ENCODE measurements at places on chromosomes 5 and 9.

DNA sequence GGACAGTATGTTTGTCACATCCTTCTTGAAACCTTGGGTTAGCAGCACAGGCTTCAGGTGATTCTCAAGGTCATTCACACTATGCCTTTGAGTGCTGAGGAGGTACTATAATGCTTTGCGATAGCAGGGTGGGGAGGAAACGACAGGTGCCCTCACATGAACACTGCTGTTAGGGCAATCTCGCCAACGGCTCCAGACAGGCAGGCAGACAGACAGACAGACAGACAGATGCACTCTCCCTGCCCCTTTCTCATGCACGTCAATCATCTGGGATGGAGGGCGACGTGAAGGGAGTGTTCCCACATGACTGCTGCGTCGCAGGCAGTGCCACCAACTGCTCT lies 82.9 kb downstream of the RAPGEF1 start:
- DNase-seq, result no peak

DNA sequence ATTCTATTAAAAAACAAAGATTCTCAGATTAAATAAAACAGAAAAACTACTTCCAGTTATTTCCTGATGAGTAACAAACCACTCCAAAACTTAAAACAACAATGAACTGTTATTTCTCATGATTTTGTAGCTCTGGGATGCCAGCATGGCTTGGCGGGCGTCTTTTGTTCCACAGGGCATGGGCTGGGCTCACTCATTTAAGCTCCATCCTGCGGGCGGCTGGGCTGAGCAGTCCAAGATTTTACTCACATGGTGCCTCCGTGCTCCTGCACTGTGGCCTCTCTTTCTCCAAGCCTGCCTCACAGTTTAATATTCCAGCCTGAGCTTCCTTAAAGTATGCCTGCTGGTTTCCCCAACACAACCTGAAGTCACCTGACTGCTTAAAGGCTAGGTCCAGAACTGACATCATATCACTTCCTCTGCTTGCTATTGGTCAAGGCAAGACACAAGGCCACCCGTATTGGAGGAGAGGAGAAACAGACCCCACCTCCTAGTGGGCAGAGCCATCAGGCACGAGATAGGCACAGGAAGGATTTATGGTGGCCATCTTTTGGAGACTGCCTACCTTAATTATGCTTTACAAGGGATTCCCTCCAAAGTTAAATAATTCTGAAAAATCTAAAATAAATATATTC lies 41.6 kb upstream of the ZBTB43 start:
- peak; percentile 65 for DNase-seq

DNA sequence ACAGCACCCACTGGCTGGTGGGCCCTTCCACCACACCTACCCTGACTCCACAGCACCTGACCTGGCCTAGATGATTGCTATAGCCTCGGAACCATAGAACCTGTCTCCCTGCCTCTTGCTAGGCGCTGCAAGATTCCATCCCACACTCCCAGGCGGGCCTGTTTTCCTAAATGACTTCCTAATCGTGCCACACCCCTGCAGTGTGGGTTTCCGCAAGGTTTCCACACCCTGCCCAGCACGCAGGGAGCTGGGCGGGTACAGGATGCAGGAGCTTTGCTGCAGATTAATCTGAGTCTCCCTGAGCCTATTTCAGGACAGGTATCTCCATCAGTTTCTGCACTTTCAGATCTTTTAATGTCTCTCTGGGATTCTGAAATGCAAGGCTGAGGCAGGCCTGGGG lies 62.9 kb downstream of the SHB start:
- no peak for DNase-seq

- no peak for DNase-seq
Observed at GRCh38 chr5:127400946-127401670, 110.5 kb downstream of the MEGF10 start.

DNA sequence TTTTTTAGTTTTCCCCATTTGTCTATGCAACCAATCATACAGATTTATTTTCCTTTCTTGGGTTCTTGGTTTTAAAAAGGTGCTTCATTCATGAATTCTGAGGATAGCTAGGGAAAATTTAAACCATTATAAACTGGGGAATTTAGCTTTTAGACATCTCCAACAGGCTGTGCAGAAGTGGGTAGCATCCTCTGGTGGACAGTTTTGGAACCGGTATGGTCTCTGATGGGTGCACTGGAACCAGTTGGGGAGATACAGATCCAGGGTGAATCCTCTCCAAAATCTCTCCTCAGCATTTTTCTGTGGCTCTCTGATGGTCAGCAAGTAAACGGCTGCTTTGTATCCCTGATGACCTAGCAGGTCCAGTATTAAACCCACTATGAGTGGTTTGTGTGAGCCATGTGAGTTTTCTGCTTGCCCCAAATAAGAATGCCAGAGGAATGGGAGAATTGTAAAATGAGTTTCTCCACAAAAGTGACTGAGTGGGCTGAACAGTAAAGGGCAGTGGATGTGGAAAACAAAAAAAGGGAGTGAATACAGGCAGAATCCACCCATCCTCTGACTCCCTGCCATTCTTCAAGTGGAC lies 9.1 kb upstream of the DNAJC25 start:
- DNase-seq, result peak; percentile 39

DNA sequence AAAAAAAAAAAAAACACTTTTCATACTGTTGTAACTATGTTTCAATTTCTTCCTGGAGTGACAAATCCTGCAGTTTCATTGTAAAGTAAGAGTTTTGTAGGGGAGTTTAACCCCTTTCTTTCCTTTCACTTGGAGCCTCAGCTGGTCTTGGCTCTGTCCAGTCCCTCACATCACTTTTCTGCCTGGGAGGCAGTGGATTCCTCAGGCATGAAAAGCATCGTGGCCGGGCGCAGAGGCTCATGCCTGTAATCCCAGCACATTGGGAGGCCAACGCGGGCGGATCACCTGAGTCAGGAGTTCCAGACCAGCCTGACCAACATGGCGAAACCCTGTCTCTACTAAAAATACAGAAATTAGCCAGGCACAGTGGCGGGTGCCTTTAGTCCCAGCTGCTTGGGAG lies 45.6 kb upstream of the MYO10 start:
- DNase-seq, result no peak

DNA sequence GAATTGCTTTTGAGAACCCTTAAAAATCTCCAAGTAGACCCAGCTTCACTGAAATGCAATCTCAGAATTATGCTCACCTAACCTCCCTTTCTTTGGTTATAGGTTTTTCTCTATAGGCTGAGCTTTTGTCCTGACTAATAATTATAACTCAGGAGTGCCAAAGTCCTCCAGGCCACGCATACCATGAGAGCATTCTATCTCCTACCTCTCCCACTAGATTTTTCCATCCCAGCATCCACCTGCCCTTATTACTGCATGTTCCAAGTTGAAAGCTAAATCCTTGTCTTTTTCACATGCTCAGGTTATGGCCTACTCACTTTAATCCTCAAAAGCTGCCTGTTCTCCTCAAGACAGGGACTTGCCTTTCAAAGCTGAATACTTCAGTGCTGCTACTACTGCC lies 22.1 kb downstream of the ZNF346 start:
- DNase-seq, result no peak

- no peak for DNase-seq
Observed at GRCh38 chr9:135339378-135339973, 140.1 kb upstream of the PPP1R26 start.

DNA sequence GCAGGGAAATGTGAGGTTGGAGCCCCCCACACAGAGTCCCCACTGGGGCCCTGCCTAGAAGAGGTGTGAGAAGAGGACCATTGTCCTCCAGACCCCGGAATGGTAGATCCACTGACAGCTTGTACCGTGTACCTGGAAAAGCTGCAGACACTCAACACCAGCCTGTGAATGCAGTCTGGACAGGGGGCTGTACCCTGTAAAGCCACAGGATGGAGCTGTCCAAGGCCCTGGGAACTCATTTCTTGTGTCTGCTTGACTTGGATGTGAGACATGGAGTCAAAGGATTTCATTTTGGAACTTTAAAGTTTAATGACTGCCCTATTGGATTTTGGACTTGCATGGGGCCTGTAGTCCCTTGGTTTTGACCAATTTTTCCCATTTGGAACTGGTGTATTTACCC lies 535.0 kb upstream of the MEF2C start:
- DNase-seq, result no peak

Measured in HCT116 (cell line).